ENCODE measurements at places on chromosomes 16 and 17.

- DNase-seq = no peak
These were observed 2.4 kb upstream of the SPOP start for GRCh38 chr17:49680314-49680713.

GRCh38 chr16:48317026-48317425, 68.2 kb downstream of the SIAH1 start:
- DNase-seq = no peak

DNA sequence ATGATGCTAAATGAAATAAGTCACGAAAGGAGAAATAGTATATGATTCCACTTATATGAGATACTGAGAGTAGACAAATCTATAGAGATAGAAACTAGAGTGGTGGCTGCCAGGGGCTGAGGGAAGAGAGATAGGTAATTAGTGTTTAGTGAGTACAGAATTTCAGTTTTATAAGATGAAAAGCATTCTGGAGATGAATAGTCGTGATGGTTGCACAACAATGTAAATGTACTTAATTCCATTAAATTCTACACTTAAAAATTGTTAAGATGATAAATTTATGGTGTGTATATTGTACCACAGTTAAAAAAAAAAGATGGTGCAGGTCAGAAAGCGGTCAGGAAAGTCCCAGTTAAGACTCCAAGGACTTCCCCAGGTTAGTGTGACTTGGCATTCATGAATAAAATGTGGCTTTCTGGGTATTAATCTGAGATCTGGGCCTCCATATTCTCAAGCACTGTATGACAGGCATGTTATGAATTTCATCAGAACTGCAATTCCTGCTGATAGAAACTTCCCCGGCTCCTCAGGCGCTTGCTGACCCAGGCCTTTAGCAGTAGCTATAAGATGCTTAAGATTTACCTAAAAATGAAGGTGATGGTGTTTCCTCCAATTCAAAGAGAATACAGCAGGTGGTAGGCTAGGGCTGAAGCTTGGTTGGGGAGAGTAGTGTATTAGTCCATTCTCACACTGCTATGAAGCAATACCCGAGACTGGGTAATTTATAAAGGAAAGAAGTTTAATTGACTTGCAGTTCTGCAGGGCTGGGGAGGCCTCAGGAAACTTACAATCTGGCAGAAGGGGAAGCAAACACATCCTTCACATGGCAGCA, 115.3 kb upstream of the SOX9 start:
- DNase-seq = no peak

DNA sequence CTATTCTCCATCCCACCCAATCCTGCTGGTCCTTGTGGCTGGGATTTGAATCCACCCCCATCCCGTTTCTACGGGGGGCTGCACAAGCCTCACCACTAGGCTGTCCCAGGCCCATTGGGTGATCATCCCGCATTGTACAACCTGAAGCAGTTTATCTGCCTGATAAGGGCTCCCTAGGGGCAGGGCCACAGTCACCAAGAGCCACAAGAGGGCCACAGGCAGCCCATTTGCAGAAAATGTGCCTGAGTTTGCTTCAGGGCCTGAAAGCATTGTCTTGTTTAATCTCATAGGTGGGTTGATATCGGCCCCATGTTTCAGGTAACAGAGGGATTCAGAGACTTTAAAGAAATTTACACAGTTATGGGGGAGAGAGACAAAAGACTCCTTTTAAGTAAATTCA, 245.0 kb downstream of the CPPED1 start:
- no peak for DNase-seq

GRCh38 chr17:68484458-68484857, 27.2 kb upstream of the WIPI1 start:
- DNase-seq = no peak

GRCh38 chr16:56848955-56849689, 15.9 kb upstream of the SLC12A3 start:
- no peak for DNase-seq

DNA sequence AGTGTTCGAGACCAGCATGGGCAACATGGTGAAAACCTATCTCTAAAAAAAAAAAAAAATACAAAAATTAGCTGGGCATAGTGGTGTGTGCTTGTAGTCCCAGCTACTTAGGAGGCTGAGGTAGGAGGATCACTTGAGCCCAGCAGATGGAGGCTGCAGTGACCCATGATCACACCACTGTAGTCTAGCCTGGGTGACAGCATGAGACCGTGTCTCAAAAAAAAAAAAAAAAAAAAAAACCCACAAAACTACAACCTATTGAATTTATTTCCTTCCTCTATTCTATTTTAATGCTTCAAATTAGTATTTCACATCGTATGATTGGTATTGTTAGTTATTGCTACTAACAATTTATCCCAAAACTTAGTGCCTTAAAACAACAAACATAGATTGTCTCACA, 9.4 kb upstream of the NUFIP2 start:
- no peak for DNase-seq

DNA sequence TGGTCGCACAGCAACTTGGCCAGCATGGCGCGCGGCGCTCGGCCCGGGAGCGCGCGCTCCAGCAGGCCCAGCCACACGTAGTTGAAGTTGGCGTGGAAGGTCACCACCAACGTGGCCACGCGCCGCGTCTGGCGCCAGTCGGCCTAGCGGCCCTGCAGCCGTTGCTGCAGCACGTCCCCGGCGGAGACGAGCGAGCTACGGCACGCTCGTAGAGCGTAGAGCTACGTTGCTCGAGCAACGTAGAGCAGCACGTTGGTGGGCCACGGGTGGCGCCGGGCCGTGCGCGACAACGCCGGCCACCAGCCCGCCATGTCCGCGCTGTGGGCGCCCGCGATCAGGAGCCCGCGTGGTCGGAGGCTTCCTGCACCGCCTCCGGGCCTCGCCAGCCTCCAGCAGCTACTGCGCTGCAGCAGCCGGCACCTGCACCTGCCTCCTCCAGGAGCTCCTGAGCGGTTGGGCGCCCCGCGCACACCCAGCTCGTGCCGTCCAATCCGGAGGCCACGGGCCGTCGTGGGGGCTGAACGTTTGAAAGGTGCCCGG, 13.4 kb upstream of the SULT1A1 start:
- DNase-seq = peak; percentile 60

GRCh38 chr17:603406-604114, 111.1 kb downstream of the VPS53 start:
- DNase-seq = no peak
